ENCODE measurements at places on chromosomes 5 and 9.

- DNase-seq, result no peak
Observed at GRCh38 chr9:101970609-101971008, 232.2 kb upstream of the GRIN3A start.

DNA sequence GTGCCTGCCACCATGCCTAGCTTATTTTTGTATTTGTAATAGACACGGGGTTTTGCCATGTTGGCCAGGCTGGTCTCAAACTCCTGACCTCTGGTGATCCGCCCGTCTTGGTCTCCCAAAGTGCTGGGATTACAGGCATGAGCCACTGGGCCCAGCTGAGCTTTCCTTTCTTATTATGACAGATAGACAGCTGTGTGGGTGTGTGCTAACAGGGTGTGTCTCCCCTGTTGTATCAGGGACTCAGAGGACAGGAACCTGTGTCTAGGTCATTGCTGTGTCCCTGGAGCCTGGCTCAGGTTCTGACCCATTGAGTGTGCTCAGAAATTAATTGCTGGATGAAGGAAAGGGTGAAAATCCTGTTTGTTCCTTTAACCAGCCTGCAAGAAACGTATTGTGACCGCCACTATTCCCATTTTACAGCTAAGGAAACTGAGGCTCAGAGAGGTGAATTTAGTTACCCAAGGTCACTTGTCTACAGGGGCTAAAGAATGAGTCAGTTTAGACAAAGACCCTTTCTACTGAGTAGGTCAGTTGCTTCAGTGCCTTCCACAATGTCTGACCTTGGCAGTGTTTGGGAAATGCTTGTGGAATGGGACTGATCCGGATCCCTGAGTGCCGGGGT is 16.8 kb downstream of the NCS1 start:
- no peak for DNase-seq

GRCh38 chr5:91469517-91470165 is 86.5 kb upstream of the ARRDC3 start:
- no peak for DNase-seq

GRCh38 chr5:177399997-177400868 is at the start of gene PFN3:
Gene PFN3 (minus strand): TSS chr5:177400661. CDS start chr5:177400576, 85 bp downstream.
- DNase-seq, result no peak

DNA sequence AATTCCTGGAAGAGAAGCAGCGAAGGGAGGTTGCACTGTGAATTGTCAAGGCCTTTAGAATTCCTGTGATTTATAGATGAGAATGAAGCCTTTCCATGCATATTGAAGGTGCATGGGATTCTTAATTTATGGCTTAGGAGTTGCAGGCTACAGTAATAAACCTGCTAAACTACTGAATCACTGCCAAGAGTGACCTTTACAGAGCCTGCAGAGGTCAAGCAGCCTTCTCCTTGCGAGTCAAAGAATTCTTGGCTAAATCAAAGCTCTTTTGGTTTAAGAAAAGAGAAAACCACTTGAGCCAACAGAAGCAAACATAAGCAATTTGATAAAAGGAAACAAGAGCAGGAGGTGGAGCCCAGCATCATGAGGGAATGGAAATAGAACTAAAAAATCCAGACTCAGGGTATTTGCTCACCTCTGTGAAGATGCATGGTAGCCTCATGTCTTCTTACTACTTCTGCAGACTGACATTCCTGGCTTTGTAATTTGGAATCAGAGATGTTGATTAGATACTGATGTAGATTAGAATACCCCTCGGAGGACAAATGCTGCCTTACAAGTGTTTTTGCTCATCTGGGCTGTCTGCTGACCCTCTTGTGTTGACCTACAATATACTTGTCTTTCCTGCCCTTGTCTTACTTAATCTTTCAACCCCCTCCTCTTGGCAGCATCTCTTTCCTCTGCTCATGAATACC is 90.3 kb upstream of the IFNK start:
- no peak for DNase-seq

DNA sequence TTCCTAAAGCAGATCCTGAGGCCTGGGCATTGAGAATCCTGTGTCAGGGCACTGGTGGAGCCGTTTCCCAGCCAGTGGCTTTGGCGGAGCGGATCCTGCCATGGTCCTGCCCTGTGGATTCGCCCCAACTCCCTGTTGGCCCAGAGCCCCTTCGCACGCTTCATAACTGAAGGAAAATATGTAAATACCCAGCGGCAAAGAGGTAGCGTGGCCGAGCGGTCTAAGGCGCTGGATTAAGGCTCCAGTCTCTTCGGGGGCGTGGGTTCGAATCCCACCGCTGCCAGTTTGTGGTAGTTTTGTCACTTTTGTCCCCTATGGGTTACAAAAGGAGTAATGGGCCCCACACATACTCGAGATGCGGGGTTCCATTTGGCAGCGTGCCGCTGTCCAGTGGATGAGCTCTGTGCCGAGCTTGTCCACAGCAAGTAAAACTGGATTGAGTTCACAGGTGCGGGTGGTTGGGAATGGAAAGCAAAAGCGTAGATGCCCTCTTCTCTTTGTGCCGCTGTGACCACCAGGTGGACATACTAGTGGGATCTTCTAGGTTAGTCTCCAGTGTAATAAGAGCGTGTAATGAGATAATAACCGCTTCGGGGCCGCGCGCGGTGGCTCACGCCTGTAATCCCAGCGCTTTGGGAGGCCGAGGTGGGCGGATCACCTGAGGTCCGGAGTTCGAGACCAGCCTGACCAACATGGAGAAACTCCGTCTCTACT is 17.3 kb downstream of the TRIM7 start:
- no peak for DNase-seq

DNA sequence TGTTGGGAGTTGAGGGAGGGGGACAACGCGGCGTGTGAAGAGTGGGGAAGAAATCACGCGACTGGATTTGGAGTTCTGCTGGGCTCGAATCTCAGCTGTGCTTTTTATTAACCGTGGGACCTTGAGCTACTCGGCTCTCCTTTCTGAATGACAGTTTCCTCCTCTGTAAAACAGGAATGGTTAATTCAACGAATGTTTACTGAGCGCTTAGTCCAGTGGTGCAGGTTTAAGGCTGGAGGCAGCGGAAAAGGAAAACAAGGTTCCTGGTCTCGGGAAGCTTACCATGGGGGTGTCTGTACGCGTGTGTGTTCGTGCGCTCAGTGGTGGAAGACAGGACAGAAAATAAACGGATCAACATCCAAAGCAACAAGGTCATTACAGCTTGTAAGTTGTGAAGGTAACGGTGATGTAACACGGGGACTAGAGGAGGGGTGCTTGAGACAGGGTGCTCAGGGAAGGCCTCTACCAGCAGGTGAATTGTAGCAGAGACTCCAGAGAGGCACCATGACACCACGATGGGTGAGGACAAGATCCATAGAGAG is 277 bp downstream of the EIF4E1B start:
- no peak for DNase-seq

DNA sequence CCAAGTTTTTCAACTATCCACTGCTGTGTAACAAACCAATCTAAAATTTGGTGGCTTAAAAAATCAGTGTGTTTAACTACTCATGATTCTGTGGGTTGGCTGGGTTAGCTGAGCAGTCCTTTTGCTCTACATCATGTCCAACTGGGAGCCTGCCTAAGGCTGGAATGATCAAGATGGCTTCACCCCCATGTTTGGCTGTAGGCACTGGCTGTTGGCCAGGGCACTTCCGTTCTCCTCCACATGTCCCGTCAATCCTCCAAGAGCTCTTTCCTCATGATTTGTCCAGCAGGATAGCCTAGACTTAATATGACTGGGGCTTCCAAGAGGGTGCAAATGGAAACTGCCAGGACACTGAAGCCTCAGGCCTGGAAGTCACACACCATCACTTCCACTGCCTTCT is 17.0 kb upstream of the TSSK1B start:
- DNase-seq, result no peak

All from activated gamma-delta T cell treated with Interleukin-2 at 50 U/mL for 16 hours (primary cell).